ENCODE measurements at places on chromosomes 1 and 21. TPM values are rescaled to one million over a fixed set of nuclear protein-coding genes. Genes with fewer than 3 reads are reported as not detected.

Gene GBP5
- 0.09 TPM for total RNA-seq

GRCh38 chr1:161725908-161726472, 4.6 kb downstream of the FCRLB start:
- peak; percentile 46 for DNase-seq

DNA sequence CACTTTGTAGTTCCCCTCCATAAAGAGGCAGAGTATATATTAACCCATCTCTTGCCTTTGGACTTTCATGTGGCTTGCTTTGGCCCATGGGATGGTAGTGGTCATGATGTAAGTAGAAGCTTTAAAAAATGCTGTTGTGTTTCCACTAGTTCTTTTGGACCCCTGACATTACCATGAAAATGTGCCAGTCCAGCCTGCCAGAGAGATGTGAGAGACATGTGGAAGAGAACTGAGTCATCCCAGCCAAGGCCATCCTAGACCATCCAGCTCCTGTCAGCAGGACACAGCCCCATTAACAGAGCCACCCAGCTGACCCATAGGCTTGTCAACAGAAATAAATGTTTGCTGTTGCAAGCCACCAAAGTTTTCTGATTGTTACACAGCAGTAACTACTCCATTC, 3.9 kb upstream of the CD101 start:
- DNase-seq: no peak

Gene C1orf210
- not detected for total RNA-seq

DNA sequence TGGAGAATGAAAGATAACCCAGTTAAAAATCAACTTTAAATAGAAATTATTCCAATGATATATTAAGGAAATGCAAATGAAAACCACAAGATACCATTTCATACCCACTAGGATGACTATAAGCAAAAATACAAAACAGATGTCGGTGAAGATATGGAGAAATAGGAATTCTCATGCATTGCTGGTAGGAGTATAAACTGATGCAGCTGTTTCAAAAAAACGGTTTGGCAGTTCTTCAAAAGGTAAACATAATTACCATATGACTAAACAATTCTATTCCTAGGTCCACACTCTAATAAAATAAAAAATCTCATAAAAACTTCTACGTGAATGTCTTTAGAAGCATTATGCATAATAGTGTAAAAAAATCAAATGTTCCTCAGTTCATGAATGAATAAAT, 763.3 kb upstream of the BRINP3 start:
- no peak for DNase-seq

Gene RAB42
- 8.8 TPM for total RNA-seq

DNA sequence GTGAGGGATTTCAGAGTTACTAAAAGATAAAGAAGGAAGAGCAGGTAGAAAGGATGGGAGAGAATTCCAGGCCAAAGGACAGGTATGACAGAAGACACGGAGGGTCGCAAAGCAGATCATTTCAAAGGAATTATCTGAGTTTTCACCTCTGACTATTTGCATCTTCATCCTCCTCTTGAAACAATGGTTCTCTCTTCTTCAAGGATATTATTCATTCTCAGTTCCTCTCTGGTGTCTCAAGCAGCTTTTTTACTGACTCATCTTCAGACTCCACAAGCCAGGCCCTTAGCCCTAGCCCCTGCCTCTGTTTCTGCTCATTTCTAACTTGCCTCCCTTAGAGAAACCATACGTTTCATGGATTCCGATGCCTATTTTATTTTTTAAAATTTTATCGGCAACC, 15.0 kb downstream of the DDX59 start:
- DNase-seq: no peak

Gene GJA5
- under 0.01 TPM for total RNA-seq

Gene FCRL1
- not detected for total RNA-seq

DNA sequence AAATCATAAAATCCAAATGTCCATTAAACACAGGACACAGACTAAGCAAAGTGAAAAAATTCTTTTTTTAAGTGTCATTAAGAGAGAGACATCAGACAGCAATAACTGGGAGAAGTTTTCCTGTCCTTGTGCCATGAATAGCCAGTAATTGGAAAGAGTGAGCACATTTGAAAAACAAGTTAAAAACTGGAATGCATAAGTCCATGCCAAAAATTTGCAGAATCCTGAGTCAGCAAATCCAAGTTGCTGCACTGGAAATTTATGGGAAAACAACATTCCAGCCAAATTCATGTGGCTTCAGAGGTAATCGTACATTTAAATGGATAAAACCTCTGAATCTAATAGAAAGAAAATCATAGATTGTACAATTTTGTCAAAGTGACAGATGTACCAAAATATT, 291.4 kb downstream of the LRRC40 start:
- DNase-seq: no peak

DNA sequence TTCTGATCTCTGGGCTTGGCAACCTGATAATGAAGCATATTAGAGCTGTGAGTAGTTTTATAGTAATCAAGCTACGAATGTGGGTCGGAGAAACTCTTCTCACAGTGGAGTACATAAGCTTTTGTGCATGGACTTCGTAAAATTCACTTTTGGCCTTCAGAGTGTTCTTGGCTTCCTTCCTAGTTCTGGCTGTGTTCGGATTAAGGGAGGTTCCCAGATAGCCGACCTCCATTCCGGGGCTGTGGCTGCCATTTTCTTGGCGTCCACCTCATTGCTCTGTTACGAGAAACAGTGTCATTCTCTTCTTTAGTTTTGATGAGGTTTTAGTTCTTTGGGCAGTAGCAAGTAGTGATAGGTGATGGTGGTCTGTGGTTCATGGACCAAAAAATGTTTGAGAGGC, 26.3 kb downstream of the CAMTA1 start:
- no peak for DNase-seq

DNA sequence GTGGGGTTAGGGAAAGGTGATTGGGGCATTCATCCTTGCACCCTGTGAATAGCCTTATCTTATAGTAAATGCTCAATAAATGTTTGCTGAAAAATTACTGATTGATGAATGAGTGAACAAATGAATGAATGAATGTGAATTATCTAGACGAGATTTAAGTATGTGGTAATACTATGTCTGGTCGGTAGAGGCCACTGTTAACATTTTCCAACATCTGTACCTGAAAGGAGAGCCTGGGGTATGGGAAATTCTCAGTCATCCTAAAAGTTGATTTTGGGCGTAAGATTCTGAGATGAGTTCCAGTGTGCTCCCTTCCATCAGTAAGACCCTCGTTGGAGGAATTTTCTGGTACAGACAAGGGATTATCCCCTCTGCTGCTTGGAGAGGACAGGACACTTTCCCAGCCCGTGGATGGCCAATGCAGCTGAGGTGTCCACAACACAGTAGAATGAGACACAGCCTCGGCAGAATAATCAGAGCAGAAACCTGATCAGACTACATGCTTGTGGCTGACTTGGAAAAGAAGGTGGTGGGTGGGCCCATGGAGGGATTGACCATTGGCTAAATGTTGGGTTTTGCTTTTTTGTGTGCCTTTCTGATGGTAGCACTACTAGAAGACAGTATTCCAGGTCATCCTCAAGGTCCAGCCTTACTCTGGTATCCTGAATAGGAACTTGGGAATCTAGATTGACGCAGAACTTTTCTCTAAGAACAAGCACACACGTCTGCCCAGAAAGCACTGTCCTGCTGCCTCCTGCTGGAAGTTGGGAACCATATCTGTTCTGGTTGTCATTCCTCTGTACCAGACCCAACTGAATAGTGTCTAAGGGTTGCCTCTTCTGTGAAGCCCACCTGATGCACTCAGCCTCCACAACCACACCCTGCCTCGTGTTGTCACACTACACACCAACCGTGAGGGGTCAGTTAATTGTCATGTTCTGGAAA, 262.0 kb downstream of the TNR start:
- DNase-seq: peak; percentile 74

GRCh38 chr1:207811920-207812720, 60.3 kb downstream of the CD46 start:
- DNase-seq: peak; percentile 87

- no peak for DNase-seq
Observed at GRCh38 chr1:24047110-24047477, 64.8 kb downstream of the MYOM3 start.

Gene CACNA1S
- not detected for total RNA-seq

Gene B3GALT2
- 2.9 TPM for total RNA-seq

Gene KIAA0040
- 25.7 TPM for total RNA-seq

DNA sequence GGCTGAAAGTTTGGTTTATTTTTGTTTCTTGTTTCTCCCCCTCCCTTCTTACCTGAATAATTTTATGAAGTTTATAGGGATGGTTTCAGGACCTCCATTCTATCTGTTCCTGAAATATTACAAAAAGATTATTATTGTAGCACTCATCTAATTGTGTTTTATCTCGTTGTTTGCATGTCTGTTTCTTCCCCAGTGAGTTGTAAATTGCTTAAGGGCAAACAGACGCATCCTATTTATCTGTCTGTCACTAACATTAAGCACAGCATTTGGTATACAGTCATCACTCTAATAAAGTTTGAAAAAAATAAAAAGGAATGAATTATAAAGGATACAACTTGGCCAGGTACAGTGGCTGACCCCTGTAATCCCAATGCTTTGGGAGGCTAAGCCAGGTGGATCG, 123.5 kb downstream of the LRRC7 start:
- no peak for DNase-seq

Gene IFFO2
- 12.6 TPM for total RNA-seq

DNA sequence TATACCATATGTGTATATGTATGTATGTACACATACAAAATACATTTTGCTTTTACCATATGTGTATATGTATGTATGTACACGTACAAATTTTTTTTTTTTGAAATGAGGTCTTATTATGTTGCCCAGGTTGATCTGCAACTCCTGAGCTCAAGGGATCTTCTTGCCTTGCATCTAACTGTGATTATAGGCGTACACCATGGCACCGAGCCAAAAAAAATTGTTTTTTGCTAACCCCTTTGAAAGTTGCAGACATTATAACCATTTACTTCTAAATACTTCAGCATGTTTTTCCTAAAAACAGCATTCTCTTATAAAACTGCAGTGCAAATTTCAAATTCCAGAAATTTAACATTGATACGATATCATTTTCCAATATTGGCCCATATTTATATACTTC, 147.0 kb downstream of the POU2F1 start:
- DNase-seq: no peak

DNA sequence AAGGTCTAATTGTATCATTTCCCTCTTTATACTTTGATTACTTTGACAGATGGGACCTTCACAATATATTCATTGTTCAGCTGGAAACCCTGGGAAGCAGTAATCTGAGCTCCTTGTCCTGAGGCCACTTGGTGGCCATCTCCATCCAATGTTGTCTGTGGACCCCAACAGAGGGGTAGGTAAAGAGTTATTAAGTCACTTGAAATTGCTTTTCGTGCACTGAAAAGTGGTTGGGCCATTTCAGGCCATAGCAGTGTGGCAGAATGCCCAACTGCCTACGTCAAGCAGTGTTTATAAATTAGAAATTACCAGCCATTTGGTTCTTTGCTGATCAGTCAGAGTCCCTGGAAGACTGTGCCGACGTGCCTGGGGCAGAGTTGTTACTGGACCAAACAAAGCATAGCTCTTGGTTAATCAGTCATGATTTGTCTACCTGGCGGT, 308.3 kb upstream of the USP25 start:
- DNase-seq: no peak

DNA sequence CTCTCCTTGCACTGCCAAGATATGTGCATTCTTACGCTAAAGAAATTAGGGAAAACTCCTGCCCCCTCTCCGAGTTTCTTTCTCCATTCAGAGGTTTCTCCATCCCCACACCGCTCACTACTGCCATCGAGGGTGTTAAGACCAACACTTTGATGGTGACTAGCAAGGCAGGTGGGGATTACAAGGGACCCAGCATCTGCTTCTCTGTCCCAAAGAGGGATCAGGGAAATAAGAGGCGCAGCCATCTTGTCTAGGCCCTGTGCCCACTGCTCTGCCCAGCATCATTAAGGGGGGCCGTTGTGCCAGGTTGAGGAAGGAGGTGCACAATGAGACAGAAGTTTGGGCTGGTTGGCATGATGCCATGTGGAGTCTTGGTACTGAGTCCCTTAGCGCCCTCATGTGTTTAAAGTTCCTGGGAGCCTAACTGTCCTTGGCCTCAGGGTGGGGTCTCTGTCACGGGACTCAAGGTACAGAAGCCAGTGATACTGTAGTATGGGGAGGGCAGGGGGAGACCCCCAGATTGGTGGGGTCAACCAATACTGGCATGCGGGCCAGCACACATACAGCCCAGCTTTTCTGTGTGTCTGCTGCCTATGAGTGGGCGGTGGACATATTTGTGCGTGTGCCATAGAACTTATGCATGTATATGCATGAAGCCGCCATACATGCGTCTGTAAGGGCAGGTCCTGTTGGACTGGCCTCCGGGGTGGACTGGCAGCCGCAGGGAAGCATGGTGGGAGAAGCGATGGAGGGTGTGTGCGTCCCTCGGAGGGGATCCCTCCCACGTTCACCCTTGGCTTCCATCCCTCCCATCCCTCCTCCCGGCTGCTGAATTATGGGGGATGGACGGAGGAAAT, 5.5 kb downstream of the EFNA3 start:
- DNase-seq: peak; percentile 47

- DNase-seq: peak; percentile 92
Observed at GRCh38 chr1:51945591-51945990, 44.9 kb downstream of the RAB3B start.

GRCh38 chr1:88401313-88401712, 282.8 kb upstream of the PKN2 start:
- DNase-seq: no peak

DNA sequence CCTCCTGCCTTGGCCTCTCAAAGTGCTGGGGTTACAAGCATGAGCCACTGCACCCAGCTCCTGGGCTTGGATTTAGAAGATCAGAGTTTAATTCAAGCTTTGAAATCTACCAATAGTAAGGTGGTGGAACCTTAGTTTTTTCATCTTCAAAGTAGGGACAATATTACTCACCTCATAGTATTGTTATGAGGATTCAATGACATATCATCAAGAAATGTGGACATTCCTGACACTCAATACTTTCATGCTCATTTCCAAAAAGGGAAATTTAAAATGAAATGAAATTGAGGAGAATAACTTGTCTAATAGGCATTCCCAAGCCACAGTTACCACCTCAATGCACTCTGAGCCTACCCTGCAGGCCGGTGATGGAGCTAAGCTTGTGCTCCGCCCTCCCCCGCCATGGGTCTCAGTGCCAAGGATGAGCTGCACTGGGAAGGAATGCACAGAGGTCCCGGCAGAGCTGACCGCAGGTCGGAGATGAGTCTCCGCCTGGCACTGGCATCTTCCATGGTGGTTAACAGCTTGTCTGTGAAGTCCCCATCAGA, 56.5 kb upstream of the BCAR3 start:
- no peak for DNase-seq

Gene MSH4
- total RNA-seq: 0.34 TPM

Gene RPE65
- not detected for total RNA-seq

- DNase-seq: no peak
Observed at GRCh38 chr1:74679811-74680210, 6.2 kb upstream of the ERICH3 start.

Gene CACHD1
- total RNA-seq: 7.3 TPM

DNA sequence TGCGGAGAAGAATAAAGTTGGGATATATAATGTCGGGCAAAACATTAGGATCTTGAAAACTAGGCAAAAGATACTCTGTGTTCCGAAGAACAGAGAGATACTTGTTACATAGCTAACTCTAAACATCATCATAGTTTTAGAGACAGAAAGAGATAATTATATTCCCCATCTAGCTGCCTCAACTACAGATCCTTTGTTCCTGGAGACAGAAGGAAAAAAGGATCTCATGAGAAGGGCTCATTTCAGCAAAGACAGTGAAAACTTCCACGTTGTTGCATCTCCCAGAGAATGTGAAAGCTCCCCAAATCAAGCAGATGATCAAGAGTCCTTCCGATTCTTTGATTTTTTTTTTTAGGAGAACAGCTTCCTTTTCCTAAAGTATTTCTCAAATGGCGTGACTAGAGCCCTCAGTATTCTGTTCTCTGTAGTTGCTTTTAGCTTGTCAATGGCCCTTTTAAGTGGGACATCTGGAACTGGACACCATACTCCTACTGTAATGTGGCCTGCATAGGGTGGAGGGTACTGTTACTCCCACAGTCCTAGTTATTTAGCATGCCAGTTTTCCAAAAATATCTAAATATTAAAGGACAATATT, 1048.2 kb downstream of the TTLL7 start:
- DNase-seq: no peak
